Progenitor cell of endocrine pancreas (in vitro differentiated cells): ENCODE measurements at places on chromosomes 1 and 21.

DNA sequence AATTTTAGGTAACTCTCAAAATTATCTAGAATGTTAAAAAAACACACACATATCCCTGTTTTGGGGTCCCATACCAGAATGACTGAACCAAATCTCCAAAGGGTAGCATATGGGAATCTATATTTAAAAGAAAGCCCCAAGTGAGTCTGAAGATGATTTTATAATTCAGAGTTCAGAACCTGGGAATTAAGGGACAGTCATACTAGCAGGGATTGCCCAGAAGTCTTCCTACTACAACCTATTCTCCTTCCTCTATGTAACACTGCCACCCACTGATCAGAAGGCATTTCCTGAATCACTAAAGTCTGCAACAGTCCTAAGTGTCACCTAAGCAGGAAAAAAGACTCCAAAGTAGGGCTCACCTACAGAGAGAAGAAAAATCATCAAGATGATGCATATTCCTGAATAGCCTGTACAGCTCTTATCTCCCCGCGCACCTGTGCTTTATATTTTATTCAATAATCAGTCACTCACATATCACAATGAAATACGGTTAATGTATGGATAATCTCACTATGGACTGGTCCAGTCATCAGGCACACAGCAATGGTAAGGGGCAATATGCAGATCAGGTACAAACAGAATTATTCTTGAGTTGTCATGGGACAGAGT, 4.9 kb downstream of the RGS1 start:
- DNase-seq, result no peak

- no peak for DNase-seq
Measured at GRCh38 chr1:16248007-16248436, 11.0 kb upstream of the CPLANE2 start.

DNA sequence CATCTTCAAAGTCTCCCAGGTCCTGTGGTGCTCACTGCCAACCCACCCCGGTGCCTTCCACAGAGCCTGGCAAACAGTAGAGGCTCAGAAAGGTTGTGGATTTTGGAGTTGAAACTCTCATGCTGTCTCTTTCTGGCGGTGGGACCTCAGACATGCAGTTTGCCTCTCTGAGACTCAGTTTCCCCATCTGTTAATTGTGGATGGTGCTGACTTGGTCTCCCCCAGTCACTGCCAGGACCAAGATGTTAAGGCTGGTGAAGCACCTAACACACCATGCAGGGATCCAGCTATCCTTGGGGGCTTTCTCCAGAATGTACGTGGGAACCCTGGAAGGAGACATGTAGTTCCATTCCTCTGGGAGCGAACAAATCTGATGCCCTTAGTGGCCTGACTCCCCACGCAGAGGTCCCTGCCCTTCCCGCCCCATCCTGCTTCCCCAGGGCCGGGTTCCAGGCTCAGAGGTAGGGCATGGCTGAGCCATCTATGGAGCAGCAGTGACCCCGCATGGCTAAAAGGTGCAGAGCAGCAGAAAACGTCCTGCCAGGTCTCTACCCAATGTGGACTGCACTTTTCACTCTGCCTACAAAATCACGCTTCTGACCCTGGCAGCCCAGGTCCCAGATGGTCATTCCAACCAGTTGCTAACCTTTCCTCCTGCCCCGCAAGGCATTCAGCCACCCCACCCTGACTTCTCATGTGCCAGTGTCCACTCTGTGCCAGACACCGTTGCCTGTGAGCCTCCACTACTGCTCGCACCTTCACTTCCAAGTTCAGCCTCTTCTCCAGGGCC, 9.2 kb upstream of the TTC22 start:
- DNase-seq, result peak; percentile 66

DNA sequence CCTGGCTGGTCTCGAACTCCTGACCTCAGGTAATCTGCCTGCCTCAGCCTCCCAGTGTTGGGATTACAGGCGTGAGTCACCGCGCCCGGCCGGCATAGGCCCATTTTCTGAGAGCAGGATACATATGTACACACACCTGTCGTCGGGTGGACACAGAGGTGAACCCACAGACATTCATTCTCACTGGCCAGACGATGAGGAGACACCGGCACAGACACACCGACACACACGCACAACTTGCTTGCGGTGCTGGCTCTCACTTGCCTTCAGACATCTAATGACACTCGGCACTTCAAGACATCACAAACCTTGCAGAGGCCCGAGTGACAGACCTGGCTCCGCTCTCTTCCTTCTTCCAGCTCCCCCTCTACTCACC, 579 bp downstream of the PTCH2 start:
- no peak for DNase-seq

DNA sequence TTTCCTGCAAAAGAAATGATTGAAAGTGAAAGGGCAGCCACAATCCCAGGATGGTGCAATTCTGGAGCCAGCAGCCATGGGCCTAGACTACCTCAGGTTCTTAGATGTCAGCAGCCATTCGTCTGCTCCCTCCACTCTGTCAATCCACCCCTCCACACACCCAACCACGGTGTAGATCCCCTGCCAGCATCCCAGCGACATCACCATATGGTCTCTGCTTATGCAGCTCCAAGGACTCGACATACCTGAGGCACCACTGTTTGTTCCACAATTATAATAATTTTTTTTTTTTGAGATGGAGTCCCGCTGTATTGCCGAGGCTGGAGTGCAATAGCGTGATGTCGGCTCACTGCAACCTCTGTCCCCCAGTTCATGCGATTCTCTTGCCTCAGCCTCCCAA, 6.5 kb downstream of the SYNC start:
- no peak for DNase-seq

- no peak for DNase-seq
Measured at GRCh38 chr1:234201600-234201999, 171.7 kb upstream of the COA6 start.

DNA sequence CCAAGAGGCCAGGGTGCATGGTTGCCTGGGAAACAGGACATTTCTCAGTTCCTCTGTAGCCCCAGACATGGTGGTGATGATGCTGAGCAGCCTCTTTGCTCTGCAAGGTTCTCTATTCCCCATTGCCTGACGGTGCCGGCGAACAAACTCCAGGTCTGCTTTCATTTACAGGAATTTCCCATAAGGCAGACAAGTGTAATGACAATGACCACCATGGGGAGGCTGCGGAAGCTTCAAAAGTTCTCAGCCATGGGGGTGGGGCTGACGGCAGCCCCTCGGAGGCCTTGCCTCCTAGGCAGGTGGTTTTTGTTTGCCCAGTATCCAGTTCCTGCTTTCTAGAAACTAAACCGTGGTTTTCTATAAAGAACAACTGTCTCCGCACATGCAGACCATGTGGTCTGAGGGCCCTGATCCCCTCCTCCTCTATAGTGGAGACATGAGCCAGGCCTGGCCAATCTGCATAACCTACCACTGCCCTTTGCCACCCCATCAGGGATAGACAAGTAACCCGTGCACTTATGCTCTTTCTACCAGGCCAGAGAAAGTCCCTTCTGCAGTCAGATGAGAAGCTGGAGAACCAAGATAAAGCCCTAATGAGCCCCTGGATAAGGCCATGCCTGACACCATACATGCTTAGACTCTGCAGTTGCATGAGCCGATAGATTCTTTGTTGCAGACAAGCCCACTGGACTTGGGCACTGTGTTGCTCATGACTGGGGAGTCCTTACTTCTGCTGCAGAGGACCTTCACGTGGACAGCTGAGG, 54.1 kb downstream of the LDLRAD2 start:
- DNase-seq, result no peak

DNA sequence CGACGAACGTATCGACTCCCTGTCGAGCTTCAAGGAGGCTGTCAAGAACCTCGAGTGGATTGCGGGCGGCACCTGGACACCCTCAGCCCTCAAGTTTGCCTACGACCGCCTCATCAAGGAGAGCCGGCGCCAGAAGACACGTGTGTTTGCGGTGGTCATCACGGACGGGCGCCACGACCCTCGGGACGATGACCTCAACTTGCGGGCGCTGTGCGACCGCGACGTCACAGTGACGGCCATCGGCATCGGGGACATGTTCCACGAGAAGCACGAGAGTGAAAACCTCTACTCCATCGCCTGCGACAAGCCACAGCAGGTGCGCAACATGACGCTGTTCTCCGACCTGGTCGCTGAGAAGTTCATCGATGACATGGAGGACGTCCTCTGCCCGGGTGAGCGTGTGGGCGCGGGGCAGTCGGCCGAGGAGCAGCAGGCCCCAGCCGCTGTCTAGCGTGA, 28.0 kb downstream of the COL6A2 start:
- peak; percentile 8 for DNase-seq

GRCh38 chr1:203593723-203594122, 32.9 kb upstream of the ATP2B4 start:
- DNase-seq, result no peak

DNA sequence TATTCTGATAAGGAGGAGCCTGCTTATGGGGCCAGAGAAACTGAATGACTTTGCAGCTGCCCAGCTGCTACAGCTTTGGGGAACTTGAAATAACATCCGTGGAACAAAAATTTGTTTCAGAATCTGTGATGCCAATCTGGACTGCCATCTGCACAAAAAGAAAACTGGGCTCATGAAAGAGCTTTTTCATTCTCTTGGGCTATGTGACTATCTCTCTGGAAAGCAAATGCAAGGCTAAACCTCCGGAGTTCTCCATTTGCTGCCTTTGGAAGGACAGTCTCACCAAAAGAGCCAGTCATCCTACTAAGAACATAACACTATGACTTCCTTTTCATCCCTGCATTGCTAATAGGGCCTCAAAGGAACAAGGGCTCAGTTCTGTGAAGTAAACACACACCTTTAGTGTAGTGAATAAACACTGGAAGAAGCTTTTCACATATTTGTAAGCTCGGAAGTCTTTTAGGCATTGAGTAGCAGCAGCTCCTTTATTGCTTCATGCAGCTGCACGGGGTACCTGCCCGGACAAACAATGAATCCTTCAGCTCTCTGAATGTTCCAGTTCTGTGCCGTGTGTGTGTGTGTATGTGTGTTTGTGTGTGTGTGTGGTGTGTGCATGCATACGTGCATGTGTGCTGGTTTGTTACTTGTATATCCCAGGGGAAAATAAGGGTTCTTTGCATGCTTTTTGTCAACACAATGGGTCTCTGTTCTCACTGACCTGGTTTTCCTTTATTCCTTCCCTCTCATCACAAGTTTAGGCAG, 255.5 kb upstream of the SGIP1 start:
- DNase-seq, result no peak

DNA sequence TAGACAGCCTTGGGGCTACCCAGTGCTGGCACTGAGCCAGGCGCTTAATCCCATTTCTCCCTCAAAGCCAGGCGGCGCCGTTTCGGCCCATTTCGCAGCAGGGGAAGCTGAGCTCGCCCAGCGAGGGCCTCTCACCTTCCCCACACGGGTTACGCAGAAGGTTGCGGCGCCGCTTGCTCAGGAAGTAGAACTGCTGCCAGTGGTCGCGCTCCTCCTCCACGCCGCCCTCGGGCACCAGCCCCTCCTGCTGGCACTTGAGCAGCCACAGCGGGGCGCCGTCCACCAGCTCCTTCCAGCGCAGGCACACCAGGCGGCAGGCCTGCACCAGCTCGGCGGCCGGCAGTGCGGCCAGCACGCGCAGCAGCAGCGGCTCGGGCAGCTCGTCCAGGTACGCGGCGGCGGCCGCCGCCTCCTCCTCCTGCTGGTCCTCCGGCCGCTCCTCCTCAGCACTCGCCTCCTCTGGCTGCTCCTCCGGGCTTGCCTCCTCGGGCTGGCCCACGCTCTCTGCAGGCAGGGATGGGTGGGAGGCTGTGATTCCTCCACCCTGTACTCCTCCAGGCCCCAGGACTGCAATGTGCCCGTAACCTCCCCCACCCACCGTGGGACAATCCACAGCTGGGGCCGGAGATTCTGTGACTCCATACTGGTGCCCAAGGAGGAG, 3.8 kb downstream of the FBXO2 start:
- DNase-seq, result peak; percentile 75

GRCh38 chr1:48772211-48772610, 4.5 kb downstream of the BEND5 start:
- DNase-seq, result no peak

- DNase-seq, result no peak
Measured at GRCh38 chr21:45417256-45417950, 12.4 kb downstream of the COL18A1 start.

GRCh38 chr1:110765640-110766335, 91.0 kb upstream of the KCNA3 start:
- no peak for DNase-seq

- DNase-seq, result no peak
Measured at GRCh38 chr1:83531521-83532309, 467.2 kb downstream of the TTLL7 start.

- no peak for DNase-seq
Measured at GRCh38 chr1:19033515-19033839, 77.0 kb upstream of the IFFO2 start.
